ENCODE measurements at places on chromosomes 7 and 10.
A peak's percentile ranks its signal among the peaks of the same experiment; 100 is the strongest.

DNA sequence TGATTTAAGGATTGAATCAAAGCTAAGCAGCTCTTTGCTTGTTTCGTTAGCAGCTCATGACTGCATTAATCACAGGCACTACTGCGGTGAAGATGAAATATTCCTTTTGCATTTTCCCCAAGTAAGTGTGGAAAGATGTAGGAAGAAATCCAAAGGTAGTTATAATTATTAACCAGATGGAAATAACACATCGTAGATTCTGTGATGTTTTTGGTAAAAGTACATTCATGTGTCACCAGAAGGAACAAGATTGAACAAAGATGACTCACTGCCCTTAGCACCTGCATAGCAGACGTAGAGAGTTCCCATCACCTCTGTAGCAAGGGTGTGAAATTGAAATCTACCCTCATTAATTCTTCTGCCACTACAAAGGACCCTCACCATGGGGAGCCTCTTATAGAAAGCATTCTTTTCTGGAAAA lies 37.1 kb downstream of the SMURF1 start:
- no peak for DNase-seq

DNA sequence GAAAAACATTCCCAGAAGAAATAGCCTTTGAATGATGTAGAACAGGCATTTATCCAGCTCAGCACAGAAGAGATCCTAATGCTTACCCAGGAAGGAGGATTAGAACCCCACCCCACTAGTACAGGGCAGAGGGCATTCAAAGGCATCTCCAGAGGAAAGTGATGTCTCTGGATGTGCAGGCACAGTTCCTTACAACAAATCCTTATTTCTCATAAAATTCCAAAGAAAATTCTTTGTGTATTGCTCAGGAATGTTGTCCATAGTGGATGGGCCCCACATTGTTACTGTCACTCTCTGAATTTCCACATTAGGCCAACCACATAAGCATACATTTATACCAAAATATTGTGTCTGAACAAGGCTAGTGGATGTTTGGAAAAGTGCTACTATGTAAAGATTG lies 243.0 kb downstream of the ADRA2A start:
- no peak for DNase-seq

- DNase-seq: no peak
Observed at GRCh38 chr10:99364125-99364524, 35.0 kb downstream of the CNNM1 start.

DNA sequence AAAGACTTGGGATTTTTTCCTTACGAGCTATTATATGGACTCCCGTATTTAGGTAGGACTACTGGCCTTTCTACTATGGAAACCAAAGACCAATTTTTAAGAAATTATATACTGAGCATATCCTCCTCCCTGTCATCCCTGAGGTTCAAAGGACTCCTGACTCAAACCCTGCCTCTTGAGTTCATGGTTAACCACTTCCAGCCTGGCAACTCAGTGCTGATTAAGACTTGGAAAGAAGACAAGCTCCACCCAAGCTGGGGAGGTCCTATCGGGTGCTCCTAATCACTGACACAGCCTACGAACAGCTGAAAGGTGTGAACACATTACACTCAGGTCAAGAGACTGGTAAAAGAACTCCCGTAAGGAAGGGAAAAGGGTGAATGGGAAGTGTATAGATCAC lies 66.8 kb downstream of the LYZL2 start:
- DNase-seq: no peak

DNA sequence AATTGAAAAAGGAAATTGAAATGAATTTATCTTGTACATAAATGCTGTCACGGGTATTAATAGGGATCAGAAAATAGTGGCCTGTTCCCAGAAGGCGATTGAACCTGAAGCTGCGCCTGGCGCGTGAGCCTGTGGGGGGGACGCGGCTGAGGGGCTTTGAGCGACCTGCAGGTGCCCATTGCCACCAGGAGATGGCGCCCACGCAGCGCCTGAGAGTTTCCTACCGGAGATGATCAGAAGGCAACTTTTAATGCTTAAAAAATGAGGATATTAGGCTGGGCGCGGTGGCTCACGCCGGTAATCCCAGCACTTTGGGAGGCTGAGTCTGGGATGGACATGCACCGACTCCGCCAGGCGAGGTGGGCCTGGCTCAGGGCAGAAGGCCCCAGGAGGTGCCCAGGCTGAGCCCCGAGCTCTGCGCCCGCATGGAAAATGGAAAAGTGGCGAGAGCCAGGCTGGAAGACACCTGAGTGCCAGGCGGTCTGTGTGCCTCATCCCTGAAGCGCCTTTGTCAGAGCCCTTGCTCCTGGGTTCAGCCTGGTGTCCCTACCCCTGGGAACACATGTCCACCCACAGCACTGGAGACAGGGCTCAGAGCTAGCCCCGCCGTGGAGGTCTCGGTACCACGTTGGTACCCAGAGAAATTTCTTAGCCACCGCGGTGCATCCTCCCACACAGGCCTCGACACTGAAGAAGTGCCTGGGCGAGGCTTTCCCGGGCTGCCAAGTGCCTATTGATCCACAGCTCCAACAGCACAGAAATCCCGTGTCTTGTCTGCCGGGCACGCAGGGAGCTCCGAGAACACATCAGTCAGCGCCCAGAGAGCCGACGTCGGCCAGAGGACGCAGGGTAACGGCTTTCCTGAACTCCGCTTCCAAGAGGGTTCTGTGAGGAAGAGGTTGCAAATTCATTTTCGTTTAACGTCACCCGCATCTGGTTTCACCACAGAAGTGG lies 117.4 kb downstream of the INPP5A start:
- peak; percentile 62 for DNase-seq

DNA sequence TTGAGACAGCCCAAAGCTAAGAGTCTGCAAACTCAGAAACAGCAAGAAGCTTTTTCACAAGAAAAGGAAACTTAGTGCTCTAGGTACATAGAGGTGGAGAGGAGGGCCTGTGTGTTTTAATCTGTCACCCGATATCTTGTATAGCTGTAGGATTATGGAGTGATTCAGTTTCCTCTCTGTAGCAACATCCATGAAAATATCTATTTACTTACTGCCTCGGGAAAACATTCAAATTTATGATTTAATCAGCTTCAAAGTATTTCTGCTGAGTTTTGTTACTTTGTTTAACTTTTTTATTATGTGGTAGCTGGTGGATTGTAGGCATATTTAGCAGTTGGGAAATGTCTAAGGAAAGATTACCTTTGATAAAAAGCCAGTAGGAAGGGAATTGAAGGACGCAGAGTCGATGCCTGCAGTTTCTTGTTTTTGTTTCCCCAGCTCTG lies 292.0 kb downstream of the CCDC3 start:
- DNase-seq: no peak

DNA sequence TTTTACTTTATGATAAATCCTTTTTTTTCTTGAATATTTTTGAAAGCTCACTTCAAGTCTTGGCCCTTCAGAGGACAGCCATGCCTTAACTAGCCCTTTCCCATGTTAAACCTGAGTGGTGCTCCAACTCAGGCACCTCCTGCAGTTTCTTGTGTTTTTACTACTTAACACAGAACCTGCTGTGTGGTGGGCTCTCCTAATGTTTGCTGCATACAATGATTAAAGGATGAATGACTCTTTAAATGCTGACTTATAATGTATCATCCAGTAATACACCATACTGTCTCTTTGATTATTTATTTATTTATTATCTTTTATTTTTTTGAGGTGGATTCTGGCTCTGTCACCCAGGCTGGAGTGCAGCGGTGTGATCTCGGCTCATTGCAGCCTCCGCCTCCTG lies 179.4 kb downstream of the SEMA3E start:
- DNase-seq: no peak

GRCh38 chr10:28127881-28128280 lies 129.0 kb upstream of the ODAD2 start:
- DNase-seq: no peak

DNA sequence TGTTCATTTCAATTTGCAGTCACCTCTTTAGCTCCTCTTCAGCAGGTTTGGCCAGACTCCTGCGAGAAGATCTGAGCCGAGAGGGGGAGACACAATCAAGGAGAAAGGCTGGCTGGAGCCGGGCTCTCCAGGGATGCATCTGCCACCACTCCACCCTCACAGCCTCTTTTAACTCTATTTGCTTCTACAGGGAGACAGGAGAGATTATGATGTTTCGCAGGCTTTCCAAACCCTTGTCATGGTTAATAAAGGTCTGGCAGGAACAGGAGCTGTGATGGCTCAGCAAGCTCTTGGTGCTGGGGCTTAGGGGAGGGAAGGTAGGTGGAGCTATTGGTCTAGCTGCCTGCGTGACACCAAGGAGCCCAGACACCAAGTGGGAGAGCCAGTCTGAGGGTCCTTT lies 448.1 kb upstream of the PODXL start:
- DNase-seq: no peak

DNA sequence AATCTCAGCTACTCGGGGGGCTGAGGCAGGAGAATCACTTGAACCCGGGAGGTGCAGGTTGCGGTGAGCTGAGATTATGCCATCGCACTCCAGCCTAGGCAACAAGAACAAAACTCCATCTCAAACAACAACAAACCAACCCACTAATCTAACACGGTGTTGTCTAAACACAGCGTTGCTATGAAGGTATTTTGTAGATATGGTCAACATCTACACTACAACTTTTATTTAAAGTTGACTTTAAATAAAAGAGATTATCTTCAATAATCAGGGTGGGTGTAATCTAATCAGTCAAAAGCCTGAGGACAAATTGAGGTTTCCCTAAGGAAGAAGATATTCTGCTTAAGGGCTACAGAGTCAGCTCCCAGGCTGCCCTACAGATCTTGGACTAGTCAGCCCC lies 24.2 kb downstream of the BAIAP2L1 start:
- no peak for DNase-seq

GRCh38 chr10:51659344-51659743 lies 40.1 kb downstream of the CSTF2T start:
- no peak for DNase-seq

DNA sequence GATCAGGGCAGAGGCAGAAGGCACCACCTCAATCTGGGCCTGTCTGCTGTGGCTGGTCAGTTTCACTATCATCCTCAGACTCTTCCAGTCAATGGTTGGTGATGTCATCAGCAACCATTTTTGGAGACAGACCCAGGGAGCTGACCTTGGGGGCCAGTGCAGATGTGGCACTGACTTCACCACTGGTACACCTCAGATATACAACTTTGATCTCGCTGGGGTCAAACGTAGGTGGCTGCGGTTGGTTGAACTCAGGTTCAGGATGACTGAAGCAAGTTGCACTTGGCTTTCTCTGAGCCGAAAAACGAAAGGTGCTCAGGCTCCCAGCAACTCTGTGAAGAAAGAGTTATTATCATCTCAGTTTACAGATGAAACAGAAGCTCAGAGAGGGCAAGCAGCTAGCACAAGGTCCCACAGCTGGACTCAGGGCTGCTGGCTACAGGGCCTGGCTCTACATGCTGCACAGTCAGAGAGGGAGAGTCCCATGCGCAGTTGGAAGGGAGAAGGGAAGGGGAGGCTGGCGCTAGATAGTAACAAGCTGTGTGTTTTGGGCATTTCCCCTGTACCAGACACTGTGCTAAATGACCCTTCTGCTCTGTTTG lies 27.2 kb downstream of the ANKRD16 start:
- DNase-seq: no peak

DNA sequence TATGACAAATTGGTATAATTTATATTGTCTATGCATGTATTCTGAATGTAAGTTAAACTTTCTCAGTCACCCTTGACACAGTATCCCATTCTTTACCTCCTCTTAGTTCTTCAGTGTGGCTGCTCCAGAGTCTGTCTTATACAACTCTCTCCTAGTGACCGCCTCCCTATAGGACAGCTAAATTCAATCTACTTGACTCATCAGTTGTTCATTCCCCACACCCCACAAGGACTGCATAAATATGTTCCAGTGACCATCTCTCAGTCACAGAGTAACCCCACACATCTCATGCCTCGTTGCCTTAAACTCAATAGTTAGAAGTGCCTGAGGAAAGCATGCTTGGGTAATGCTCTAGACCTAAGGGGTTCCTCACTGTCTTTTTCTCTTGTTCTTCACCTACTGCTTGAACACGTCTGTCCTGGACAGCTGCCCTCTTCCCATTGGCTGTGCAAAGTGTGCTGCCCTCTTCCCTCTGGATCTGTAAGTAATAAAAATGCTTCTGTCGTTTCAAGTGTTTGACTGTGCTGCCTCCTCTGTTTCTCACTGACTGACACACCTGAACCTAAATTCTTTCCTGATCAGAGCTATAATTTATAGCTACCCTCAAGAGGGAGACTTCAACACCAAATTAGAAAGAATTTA lies 494.6 kb upstream of the GRM3 start:
- DNase-seq: no peak

DNA sequence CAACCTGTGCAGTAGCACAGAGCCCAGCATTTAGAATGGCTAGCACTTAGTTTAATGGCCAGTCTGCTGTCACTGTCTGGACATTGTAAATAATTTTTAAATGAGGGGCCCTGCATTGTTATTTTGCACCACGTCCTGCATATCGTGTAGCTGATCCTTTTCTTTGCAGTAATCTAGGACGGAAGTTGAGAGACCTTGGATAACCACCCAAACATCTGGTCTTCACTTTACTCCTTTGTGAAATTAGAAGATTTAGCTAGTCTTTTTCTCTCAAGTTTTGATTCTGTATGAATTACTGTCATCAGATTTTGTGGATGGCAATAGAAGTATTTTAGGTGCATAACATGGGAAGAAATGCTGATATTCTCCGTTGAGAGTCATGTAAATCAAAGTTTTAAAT lies 1.9 kb downstream of the MIOS start:
- DNase-seq: no peak

GRCh38 chr10:49371967-49372366 lies 23.9 kb downstream of the DRGX start:
- no peak for DNase-seq

DNA sequence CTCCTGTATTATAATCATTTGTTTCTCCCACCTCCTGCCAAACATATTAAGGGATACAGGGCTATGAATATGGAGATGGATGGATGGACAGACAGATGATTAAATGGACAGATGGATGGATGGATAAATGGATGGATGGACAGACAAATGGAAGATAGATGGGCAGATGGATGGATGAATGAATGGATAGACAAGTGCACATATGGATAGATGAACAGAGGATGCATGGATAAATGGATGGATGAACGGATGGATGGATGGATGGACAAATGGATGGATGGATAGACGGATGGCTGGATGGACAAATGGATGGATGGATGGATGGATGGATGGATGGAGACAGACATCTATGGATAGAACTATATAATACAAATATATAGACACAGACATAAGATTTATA lies 59.8 kb downstream of the EBF3 start:
- DNase-seq: no peak

GRCh38 chr7:157427811-157428553 lies 91.2 kb downstream of the DNAJB6 start:
- no peak for DNase-seq

- DNase-seq: no peak
Observed at GRCh38 chr7:23383225-23383624, 84.1 kb downstream of the MALSU1 start.

All from liver (tissue), 10 donors.